ENCODE measurements at places on chromosomes 6 and 20. TPM values are rescaled to one million over a fixed set of nuclear protein-coding genes. Genes with fewer than 3 reads are reported as not detected.

DNA sequence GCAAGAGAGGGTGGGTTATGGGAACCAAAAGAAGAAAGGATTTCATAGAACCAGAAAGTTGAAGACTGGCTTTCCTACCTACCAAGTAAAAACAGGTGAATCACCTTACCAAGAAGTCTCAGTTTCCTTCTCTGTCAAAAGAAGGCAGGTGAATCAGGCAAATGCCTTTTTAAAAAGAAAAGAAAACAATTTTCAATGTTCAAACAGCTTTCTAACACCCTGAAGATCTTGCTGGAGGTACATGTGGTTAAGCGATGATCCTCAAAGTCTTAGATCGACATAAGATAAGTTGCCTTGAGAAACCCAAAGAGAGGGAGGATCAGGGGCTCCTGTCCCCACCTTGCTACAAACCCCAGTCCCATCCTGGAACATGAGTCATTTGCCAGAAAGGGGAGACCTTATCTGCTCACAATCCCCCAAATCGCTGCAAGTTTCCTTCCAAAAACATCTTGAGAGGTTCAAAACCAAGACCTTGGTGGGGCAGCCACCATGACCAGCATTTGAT is 71.6 kb downstream of the NFATC2 start:
- H3K4me1 ChIP-seq, result no peaks in the 10 kb centered on the region
- no peak overlapping the region for H3K27ac ChIP-seq
- no peaks in the 10 kb centered on the region for H3K36me3 ChIP-seq
- no peak for DNase-seq
- no peaks in the 10 kb centered on the region for H3K27me3 ChIP-seq
- no peak overlapping the region for H3K4me3 ChIP-seq

- no peaks in the 10 kb centered on the region for H3K4me1 ChIP-seq
- no peak for DNase-seq
- H3K36me3 ChIP-seq, result no peaks in the 10 kb centered on the region
- no peaks in the 10 kb centered on the region for H3K27me3 ChIP-seq
Measured at GRCh38 chr6:46104209-46104608, 25.6 kb upstream of the ENPP4 start.

HUS1B gene
- 3.6 TPM for total RNA-seq

NMBR gene
- not detected for total RNA-seq

- no peaks in the 10 kb centered on the region for H3K27me3 ChIP-seq
- no peaks in the 10 kb centered on the region for H3K4me1 ChIP-seq
- no peak overlapping the region for H3K4me3 ChIP-seq
- no peaks in the 10 kb centered on the region for H3K36me3 ChIP-seq
Measured at GRCh38 chr6:148811459-148811858, 64.6 kb downstream of the UST start.
